ENCODE measurements at places on chromosomes 11 and 22.

DNA sequence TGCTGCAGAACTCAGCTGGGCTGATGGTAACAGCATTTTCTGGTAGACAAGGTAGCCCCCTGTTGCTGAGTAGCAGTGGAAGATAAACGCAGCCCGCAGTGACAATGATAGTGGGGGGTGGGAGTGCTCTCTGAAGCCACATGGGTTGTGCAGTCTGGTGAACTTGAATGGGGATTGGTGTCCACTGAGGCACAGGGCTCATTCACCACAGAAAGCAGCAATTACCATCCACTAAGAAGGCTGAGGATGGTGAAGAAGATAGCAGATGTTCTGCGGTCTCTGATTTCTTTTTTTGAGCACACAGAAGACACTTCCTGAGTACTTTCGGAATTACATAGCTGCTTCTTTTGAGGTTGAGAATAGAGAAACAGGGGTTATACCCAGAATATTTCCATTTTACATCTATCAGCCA, 150.3 kb downstream of the LRRC4C start:
- DNase-seq: no peak

DNA sequence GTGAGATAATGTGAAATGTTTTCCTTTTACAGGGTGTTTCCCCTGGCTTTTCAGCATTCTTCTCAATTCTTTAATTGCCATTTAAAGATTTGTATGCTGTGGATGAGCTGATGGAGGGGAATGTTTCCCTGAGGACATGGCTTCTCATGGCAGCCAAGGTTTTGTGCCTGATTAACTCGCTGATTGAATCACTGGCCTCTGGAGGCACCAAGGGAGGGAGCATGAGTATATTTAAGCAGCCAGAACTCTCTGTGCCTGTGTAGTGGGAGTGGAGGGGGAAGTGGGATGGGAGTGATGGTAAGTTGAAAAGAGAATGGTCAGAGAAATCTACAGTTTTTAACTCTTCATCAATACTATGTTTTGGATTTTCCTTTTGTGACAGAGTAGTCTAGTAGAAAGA, 88.7 kb downstream of the STIM1 start:
- DNase-seq: no peak

DNA sequence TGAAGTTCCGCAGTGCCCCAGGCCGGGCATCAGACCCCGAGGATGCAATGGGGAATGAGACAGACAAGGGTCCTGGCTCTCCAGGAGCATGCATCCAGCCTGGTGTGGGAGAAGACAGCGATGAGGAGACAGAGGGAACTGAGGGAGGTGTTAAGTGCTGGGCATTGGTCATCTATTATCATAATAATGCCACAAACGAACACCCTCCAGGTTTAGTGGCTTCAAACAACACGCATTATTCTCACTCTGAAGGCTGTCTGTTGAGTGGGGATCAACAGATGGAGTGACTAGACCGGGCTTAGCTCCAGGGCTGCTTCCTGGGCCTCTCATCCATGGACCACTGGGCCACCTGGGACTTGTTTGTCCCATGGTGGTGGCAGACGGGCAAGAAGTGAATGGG, 48.6 kb downstream of the MCM5 start:
- no peak for DNase-seq

- no peak for DNase-seq
Observed at GRCh38 chr22:44969817-44970216, 40.0 kb downstream of the PHF21B start.

GRCh38 chr22:40345271-40345670, 1.0 kb upstream of the ADSL start:
- no peak for DNase-seq
